ENCODE measurements at places on chromosomes 7 and 10. TPM values are rescaled to one million over a fixed set of nuclear protein-coding genes. Genes with fewer than 3 reads are reported as not detected.

Gene CFAP69
- total RNA-seq, result not detected

Gene PPP1R3C
- total RNA-seq, result 0.11 TPM

Gene NPFFR1
- not detected for total RNA-seq

Gene GIMAP8
- total RNA-seq, result 4.0 TPM

Gene GPR85
- total RNA-seq, result not detected

Gene COBL
- 0.03 TPM for total RNA-seq

Gene STAMBPL1
- 19.4 TPM for total RNA-seq

Gene HDAC9
- total RNA-seq, result 3.0 TPM

Gene CNNM1
- 0.58 TPM for total RNA-seq

Gene TMEM130
- not detected for total RNA-seq

Gene POLL
- total RNA-seq, result 25.3 TPM

Gene CEP41
- total RNA-seq, result 13.9 TPM

Gene ZNF727
- not detected for total RNA-seq
